ENCODE measurements at places on chromosomes 2 and 18. TPM values are rescaled to one million over a fixed set of nuclear protein-coding genes. Genes with fewer than 3 reads are reported as not detected.

SLC11A1 gene
- polyA plus RNA-seq = 0.67 TPM

COL4A4 gene
- polyA plus RNA-seq = 0.07 TPM

CXCR4 gene
- polyA plus RNA-seq = 31.8 TPM

C2orf92 gene
- polyA plus RNA-seq = 13.1 TPM

LRRTM4 gene
- 1.4 TPM for polyA plus RNA-seq

AKAIN1 gene
- polyA plus RNA-seq = not detected

NT5DC4 gene
- not detected for polyA plus RNA-seq

MSH6 gene
- polyA plus RNA-seq = 40.4 TPM

NEB gene
- 1,001 TPM for polyA plus RNA-seq

INHA gene
- polyA plus RNA-seq = 0.26 TPM

SPP2 gene
- polyA plus RNA-seq = not detected

SLC38A11 gene
- polyA plus RNA-seq = 0.34 TPM

GPR45 gene
- polyA plus RNA-seq = not detected

REG3A gene
- not detected for polyA plus RNA-seq

COX7A2L gene
- 166 TPM for polyA plus RNA-seq

SCYGR5 gene
- polyA plus RNA-seq = not detected

BBS5 gene
- 4.8 TPM for polyA plus RNA-seq

LOXL3 gene
- 6.9 TPM for polyA plus RNA-seq

TCF23 gene
- polyA plus RNA-seq = 0.27 TPM

SAG gene
- 0.04 TPM for polyA plus RNA-seq

TUBA3E gene
- polyA plus RNA-seq = 0.11 TPM

RAB10 gene
- polyA plus RNA-seq = 95.1 TPM

TMEM200C gene
- 0.36 TPM for polyA plus RNA-seq

CFAP53 gene
- polyA plus RNA-seq = 0.42 TPM

CD28 gene
- 3.8 TPM for polyA plus RNA-seq

LOXHD1 gene
- 2.6 TPM for polyA plus RNA-seq

CYRIA gene
- 5.0 TPM for polyA plus RNA-seq

IL18R1 gene
- 0.48 TPM for polyA plus RNA-seq

SIGLEC15 gene
- polyA plus RNA-seq = 0.14 TPM

FNDC4 gene
- polyA plus RNA-seq = 9.3 TPM

KCNG2 gene
- polyA plus RNA-seq = 0.49 TPM

KHK gene
- 3.9 TPM for polyA plus RNA-seq

CMPK2 gene
- 3.1 TPM for polyA plus RNA-seq

RELCH gene
- polyA plus RNA-seq = 20.6 TPM

RGPD4 gene
- polyA plus RNA-seq = 0.10 TPM

TGFA gene
- 0.71 TPM for polyA plus RNA-seq

C1GALT1C1L gene
- polyA plus RNA-seq = 1.2 TPM

LIMS3 gene
- polyA plus RNA-seq = 2.2 TPM

EMX1 gene
- not detected for polyA plus RNA-seq

DAW1 gene
- polyA plus RNA-seq = 0.05 TPM

CDH7 gene
- polyA plus RNA-seq = 0.43 TPM

TXNDC2 gene
- not detected for polyA plus RNA-seq

SP140 gene
- polyA plus RNA-seq = 0.87 TPM
